Amniotic stem cell (primary cell): ENCODE measurements at places on chromosomes 4 and X.

- no peak for DNase-seq
Observed at GRCh38 chr4:110867981-110868720, 245.3 kb upstream of the PITX2 start.

- DNase-seq, result peak; percentile 18
Observed at GRCh38 chr4:119559044-119559647, 69.5 kb downstream of the PDE5A start.

DNA sequence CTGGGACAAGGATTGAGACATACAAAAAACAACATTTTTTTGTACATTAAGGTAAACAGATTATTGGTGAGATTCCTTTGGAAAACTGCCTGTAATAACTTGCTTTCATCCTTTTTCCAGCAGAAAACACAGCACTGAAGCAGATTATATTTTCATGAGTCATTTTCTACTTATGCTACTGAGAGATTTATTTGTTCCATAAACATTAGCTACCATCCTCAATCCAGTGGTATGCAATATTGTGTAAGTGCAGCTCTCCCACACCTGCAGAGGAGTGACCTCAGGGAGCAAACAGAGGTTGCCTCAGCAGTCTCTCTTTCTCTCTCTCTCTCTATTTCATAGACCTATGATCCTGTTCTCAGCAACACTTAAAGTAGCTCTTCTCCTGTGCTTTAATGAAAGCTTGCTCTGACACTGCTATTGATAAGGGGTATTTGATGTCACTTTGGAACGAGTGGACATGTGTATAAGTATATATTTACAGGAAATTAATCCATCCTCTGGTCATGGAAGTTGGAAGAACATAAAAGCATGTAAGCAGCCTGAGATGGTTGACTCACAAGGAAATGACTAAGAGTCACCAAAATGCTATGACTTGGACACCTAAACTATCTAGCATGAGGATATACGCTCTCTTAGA lies 163.7 kb upstream of the SPANXC start:
- DNase-seq, result no peak

DNA sequence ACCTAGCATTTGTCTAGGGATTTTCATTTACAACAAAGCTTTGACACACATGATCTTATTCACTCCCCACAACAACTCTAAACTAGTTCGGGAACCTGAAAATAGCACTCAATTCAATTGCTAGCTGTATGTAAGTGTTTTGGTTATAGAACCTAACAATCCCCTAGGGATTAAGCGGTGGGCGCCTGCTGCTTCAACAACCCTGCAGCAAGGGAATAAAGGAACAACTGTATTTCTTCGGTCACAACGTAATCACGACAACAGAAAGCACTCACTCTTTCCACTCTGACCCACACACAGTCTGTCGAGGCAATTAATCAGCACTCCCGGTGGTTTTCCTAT lies 674 bp upstream of the DIAPH2 start:
- no peak for DNase-seq

GRCh38 chrX:118219866-118220265 lies 103.3 kb upstream of the KLHL13 start:
- DNase-seq, result no peak

GRCh38 chr4:3160438-3160837 lies 86.0 kb downstream of the HTT start:
- DNase-seq, result no peak

GRCh38 chr4:185711726-185712125 lies 100.3 kb downstream of the SORBS2 start:
- DNase-seq, result no peak

DNA sequence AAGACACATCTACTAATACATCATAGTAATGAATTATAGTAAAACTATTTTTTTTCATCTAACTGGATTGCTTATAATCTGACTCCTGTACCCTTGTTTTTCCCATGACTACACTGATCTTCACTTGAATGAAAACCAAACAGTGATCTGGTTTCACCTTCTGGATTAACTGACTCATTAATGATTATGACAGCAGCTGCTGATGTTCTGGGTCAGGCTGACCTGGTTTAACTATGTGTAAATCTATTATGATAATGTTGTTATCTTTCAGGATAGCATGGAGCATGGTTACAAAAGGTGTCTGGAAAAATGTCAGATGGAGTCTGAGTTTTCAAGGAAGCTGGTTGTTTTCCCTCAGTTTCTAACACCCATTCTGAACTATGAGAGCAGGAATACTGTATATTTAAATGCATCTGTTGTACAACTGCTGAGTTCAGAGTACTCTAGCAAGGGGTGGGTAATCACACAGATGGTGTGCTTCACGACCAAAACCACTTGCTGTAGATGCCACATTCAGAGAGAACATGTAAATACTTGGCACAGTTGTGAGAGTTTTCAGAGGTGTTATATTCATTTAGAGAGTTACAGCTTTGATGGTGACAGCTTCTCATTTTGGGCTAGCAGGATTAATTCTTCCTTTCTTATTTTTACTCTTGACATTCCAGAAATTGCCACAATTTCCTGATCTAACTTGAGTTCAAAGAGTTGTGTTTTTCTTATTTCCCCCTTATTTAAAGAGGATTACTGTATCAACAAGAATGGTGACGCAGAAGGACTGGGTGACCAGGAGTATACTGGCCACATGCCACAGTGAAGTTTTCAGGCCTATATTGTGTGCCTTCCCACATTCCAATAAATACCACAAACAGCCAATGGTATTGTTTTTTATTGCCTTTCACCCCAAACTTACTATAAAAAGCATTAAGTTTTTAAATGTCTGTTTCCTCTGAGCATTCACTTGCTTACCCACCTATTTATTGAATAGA lies 249.7 kb upstream of the TET2 start:
- DNase-seq, result no peak
